ENCODE measurements at places on chromosomes 5 and 9.

DNA sequence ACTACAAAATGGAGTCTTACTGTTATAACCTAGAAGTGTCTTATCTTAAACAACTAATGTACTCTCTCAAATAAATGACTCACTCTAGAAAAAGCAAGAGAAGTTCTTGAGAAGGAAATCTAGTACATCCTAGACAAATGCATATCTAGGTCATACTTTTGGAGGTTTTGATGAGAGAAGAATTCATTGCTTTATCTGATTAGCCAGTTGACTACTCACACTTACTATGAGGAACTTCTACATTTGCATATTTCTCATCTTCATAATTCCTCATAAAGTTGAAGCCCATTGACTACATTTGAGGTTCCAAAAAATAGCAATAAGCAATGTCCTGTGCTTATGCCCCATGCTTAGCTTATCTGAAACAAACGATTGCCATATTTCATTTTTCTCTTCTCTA, 2.8 kb downstream of the JAKMIP2 start:
- no peak for DNase-seq

GRCh38 chr5:95087816-95088317, 197.0 kb downstream of the MCTP1 start:
- no peak for DNase-seq

GRCh38 chr5:13932011-13932410, 12.5 kb downstream of the DNAH5 start:
- DNase-seq = no peak

GRCh38 chr5:27087747-27088146, 49.4 kb upstream of the CDH9 start:
- DNase-seq = no peak

DNA sequence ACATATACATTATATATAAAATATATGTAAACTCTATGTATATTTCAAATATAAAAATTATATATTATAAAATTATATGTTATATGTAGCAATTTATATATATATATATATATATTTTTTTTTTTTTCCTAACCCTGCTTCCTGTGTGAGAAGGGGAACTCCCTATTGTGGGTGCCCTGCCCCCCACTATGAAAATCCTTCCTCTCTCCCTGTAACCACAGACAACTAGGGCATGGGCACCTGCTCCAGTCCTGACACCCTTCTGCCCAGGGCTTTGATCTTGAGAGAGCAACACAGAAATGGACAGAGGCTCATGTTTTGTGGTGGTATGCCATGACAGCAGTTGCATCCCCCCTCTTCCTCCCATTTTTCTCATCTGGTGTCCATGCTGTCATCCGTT, 148.7 kb upstream of the IL12B start:
- DNase-seq = no peak

GRCh38 chr5:94420885-94421284, 197.5 kb downstream of the KIAA0825 start:
- DNase-seq = no peak

- DNase-seq = no peak
Measured at GRCh38 chr5:77774981-77775789, 954 bp downstream of the TBCA start.

DNA sequence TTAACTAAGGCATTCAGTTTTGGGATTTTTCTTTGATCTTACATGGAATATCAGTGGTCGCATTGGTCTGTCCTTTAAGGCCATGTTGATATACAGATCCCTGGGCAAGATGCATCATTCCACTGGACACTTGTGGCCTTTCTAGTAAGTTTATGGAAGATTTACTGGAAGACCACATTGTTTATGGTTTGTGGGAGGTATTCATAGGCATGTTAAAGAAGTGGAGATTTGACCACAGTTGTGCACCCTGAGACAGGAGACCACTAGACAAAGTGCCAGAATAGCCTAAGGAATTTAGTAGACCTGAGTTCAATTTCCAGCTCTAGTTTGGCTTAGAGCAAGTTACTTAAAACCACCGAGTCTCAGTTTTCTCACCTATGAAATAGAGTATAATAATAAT, 383.1 kb upstream of the PAPPA start:
- DNase-seq = no peak

DNA sequence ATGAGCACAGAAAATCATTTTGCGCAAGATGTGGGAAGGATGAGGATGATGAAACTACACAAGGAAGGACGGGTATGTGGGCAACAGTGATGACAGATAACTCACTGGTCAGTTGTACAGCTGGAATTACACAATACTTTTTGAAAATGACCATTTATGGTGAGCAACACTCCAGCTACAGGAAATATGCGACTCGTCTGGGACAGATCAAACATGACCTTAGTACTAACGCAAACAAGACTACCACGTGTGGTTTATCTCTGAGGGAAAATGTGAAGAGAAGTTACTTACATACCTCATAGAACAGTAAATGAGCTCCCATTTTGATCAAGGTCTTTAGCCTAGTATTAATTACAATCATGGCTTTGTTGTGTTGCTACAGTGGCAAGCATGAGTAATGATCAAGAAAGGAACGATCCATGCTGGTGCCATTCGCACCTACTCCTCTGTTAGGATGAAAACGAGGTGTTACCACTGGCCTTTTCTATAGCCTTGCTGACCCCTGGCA, 456.9 kb downstream of the BNC2 start:
- DNase-seq = no peak

DNA sequence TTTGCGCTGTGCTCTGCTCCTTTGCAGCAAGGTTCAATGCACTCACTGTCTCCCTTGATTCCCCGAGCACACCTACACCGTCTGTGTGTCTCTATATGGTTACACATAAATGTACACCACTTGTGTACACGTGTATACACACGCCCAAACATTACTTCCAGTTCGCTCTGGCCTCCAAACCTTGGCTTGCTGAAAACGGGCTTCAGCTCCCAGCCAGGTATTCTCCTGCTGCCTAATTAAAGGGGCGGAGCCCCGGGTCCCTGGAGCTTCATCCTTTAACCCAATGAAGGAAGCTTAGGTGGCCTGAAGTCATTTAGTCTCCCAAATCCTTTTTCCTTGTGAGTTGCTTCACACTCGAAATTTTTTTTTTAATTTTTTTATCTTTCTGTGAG, 4.6 kb downstream of the ISL1 start:
- no peak for DNase-seq

- no peak for DNase-seq
Measured at GRCh38 chr9:29575219-29575618, 2001.9 kb upstream of the C9orf72 start.

- DNase-seq = no peak
Measured at GRCh38 chr9:131889437-131890251, 149.8 kb upstream of the RAPGEF1 start.

DNA sequence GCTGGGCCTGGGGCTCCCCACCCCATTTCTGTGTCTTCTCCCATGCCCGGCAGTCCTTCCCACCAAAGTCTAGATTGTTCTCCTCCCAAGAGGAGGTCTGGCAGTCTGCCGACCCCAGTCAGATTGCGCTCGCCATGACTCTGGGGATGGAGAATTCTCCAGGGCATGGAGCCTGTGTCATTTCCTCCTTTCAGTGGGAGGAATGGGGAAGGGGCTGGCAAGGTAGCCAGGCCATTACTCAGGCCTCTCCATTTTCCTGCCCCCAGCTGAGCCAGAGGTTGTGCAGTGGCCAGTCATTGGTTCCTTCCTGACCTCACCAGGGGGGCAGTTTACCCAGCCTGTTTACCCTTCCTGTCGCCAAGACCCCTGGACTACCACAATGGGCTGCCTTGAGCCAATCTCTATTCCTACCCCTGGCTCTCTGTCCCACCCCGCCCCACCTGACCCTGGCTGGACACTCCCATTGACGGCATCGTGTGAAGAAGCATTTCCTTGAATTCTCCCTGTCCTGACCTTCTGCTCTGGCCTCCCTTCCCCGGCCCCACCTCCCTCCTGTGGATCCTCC, 628 bp downstream of the SYNPO start:
- DNase-seq = no peak

DNA sequence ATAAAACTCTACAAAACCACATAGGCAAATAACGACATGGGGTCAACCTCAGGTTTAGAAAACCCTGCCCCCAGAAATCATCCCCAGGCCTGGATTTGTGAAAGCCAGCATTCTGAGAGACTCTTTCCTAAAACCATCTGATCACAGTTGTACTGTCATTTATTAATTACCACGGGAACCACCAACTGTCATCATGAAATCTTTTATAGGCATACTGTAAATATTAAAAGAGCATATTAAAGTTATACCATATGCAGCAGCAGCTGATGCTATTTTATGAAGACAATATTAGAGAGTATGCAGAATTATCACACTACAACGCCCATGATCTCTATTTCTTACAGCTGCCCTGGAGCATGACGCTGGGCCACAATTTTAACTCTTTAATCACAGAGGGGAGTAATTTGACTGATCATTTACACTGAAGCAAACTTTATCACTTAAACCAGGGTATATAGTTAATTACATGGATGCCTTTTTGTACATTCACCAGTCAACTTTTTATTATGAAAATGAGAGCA, 9.0 kb upstream of the ZDHHC21 start:
- no peak for DNase-seq

GRCh38 chr5:38846379-38847011, 683 bp downstream of the OSMR start:
- DNase-seq = no peak

- no peak for DNase-seq
Measured at GRCh38 chr9:115914291-115914690, 239.3 kb upstream of the PAPPA start.

GRCh38 chr9:99167694-99168093, 54.0 kb downstream of the ALG2 start:
- DNase-seq = no peak

DNA sequence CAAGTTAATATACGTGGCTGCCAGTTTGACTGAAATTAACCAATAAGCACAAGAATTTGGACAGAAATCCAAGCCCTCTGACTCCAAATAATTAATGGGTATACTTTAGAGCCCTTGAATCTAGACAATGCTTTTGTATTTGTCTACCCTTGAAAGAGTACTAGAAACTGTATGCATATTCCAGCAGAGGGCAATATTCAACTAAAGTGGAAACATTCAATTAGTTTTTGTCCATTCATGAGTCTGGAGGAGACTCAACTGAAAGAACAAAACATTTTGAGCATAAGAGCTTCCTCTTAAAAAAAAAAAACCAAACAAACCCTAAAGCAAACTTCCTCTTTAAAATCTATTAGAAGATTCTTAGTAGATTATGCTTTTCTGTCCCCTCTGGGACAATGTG, 157.8 kb downstream of the ARHGEF28 start:
- no peak for DNase-seq

DNA sequence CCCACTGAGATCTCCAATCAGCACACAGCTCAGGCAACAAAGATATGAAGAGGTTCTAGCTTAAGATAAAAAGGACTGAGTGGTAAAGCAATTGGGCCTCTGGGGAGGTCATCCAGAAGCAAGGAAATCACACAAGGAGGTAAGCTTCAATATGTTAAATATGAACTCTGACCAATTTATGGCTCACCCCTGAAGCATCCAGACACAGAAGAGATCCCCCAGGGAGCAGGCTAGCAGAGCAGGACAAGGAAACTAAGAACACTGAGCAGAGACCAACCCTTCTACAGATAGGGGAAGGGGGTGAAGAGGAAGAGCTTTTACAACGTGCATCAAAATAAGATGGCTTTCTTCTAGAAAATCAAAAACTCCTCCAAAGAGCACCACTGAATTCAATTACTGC, 616.2 kb downstream of the DNAH5 start:
- no peak for DNase-seq

GRCh38 chr5:145437627-145438026, 397.5 kb downstream of the PRELID2 start:
- no peak for DNase-seq

DNA sequence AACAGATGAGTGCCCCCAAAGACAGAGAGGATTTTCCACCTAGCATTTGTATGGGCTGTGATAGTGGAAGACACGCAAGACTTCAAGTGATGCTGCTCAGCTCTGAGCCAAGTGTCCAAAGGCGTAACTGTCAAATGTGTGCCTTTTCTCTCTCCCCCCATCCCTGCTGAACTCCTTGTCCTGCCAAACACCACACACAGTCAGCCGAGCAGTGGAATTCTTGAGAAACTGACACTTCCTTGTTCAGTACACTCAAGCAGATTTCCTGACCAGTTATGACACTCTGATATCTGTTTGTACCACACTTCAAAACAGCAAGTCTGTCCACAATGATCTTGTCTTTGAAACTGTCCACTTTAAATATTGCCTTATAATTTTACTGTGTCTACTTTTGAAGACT, 166.4 kb downstream of the PIK3R1 start:
- DNase-seq = no peak

GRCh38 chr9:72147676-72148075, 1.6 kb upstream of the GDA start:
- DNase-seq = no peak

GRCh38 chr5:146633323-146633764, 117.4 kb upstream of the GPR151 start:
- no peak for DNase-seq

- DNase-seq = no peak
Measured at GRCh38 chr5:168443950-168444700, 42.1 kb upstream of the RARS1 start.

GRCh38 chr5:43063721-43064171, 23.6 kb upstream of the ANXA2R start:
- no peak for DNase-seq

- no peak for DNase-seq
Measured at GRCh38 chr9:110912419-110913291, 125.6 kb downstream of the LPAR1 start.

- DNase-seq = no peak
Measured at GRCh38 chr9:3028535-3028934, 184.6 kb upstream of the PUM3 start.

DNA sequence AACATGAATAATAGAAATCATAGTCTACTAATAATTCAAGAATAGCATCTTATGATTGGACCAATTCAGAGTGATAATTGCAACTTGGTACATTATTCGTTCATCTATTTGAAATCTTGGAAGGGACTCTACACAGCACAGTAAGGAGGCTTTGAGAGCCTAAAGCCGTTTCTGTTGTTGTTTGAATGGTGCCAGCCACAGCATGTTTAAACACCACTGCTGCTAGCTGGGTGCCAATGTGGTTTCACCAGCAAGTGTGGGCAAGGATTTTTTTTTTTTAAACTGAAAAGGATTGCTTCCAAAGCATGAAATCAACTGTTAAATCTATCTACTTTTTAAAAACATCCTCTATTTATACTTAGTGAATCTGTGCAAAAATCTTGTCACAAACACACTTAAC, 253.9 kb upstream of the MAP3K1 start:
- DNase-seq = no peak

- DNase-seq = no peak
Measured at GRCh38 chr5:98714710-98715288, 58.7 kb upstream of the RGMB start.

- DNase-seq = no peak
Measured at GRCh38 chr5:32753051-32753450, 41.9 kb downstream of the NPR3 start.

- DNase-seq = no peak
Measured at GRCh38 chr5:150734579-150735384, 24.0 kb downstream of the DCTN4 start.

DNA sequence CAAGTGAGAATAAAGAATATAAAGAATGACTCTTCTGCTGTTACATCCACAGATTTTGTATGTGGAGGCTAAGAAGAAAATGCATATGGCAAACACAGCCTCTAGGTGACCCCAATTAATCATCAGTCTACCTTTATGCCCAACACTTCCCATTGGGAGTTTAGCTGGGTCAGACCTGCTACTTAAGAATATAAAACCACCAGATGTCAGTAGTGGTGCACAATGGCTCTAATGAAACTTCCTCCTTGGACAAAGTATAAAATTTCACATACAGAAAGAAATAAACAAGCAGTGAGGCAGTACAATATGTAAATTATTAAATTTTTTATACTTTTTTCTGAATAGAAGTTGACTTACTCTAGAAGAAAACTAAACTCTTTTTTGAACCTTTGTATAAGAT, 539.9 kb downstream of the BRINP1 start:
- no peak for DNase-seq
